Occipital lobe (tissue), 3 donors: ENCODE measurements at places on chromosomes 3 and 15. TPM values are rescaled to one million over a fixed set of nuclear protein-coding genes. Genes with fewer than 3 reads are reported as not detected.

GRCh38 chr3:147358144-147358992 is 48.0 kb downstream of the ZIC4 start:
- no peak for DNase-seq

ARGFX gene
- not detected for total RNA-seq

GRCh38 chr3:167691366-167691765 is 37.6 kb upstream of the WDR49 start:
- DNase-seq, result no peak

MYLK gene
- 15.1 TPM for total RNA-seq

CPA3 gene
- not detected for total RNA-seq

- no peak for DNase-seq
Measured at GRCh38 chr3:88248658-88249057, 98.9 kb downstream of the C3orf38 start.

SYNPR gene
- 56.5 TPM for total RNA-seq

AGTR1 gene
- total RNA-seq, result 2.0 TPM

SLC49A4 gene
- 32.1 TPM for total RNA-seq

- DNase-seq, result no peak
Measured at GRCh38 chr3:9769012-9769411, 735 bp downstream of the CAMK1 start.

DNA sequence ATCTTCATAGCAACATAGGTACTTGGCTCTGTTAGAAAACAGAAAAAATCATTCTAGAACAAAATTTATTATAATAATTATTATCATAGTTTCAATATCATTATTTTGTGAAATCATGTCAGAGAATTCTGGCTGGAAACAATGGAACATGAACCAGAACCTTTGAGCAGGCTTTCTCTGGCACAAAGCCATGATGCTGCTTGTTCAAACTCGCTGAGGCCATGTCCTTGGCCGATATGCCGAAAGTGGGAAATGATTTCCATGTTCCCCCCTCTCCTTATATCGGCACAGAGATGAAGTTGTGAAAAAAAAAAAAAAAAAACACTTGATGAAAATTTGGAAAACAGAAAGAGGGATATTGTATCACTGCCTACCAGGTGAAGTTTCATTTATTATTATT is 49.0 kb upstream of the MRPL3 start:
- no peak for DNase-seq

DNA sequence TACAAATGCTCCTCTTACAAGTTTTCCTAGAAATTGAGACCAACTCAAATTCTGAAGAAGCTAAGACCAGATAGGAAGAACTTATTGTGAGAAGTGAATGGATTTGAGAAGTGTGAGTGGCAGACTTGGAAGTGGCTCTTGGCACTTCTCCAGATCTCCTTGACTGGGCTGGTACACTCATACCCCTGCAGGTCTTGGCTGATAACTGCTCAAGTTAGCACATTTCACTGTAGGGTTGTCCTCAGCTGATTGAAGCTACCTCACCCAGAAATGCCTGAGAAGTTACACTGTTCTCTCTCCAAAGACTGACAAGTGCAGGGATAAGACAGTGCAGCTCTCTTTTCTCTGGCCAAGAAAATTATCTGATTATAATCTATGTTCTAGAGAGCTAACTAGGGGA is 16.5 kb upstream of the CLDN1 start:
- DNase-seq, result no peak

GRCh38 chr15:100339999-100340398 is 1.8 kb downstream of the ADAMTS17 start:
- DNase-seq, result no peak

- DNase-seq, result no peak
Measured at GRCh38 chr15:32857732-32858131, 139.9 kb downstream of the GREM1 start.

- no peak for DNase-seq
Measured at GRCh38 chr3:17352620-17353019, 389.8 kb downstream of the TBC1D5 start.

GRCh38 chr3:52313188-52313773 is 2.8 kb upstream of the DNAH1 start:
- no peak for DNase-seq

- DNase-seq, result no peak
Measured at GRCh38 chr3:74267588-74268184, 346.8 kb downstream of the CNTN3 start.

DNA sequence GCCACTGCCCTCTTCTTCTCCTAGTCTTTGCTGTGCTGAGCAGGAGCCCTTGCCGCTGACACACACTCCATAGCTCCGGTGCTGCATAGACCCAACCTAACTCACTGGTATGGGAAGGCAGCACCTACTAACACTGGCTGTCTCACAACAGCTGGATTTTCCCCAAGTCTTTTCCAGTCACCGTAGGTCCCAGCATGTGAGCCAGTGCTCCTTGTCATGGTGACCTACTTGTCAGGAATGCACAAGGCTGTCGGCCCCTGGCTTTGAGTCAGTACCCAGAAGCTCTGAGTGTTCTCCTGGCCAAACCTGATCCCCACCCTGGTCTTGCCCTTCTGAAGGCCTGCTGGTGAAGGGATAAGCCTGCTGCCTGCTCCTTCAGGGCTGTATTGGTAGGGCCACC is 25.7 kb downstream of the AMOTL2 start:
- DNase-seq, result no peak

- no peak for DNase-seq
Measured at GRCh38 chr15:28868744-28869345, 16.9 kb upstream of the APBA2 start.

- no peak for DNase-seq
Measured at GRCh38 chr3:125144653-125145314, 67.8 kb downstream of the SLC12A8 start.

ACVR2B gene
- 42.6 TPM for total RNA-seq

CAMKV gene
- total RNA-seq, result 188 TPM

HRH1 gene
- 1.7 TPM for total RNA-seq
